Calu3 (cell line): ENCODE measurements at places on chromosomes 16 and 17.

DNA sequence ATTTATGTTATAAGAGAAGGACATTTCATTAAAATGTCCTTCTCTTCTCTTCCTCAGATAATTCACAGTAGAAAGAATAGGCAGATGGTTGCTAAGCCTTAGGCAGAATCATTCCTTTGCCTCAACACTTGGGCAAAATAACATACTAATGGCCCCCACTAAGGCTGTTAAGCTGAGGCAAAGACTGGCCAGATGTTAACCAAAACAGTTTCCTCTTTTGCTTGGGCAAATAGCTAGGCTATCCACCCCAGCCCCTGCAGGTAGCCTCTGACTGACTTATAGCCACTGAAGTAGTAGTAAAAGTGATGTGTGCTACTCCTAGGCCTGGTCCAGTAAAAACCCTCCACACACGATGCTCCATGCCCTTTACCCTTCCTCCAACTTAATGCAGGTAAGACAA lies 55.2 kb downstream of the SPAG9 start:
- DNase-seq, result no peak

- DNase-seq, result no peak
Measured at GRCh38 chr17:76427501-76428231, 25.3 kb downstream of the UBE2O start.

GRCh38 chr17:38426441-38426840 lies 1.8 kb upstream of the ARHGAP23 start:
- no peak for DNase-seq

DNA sequence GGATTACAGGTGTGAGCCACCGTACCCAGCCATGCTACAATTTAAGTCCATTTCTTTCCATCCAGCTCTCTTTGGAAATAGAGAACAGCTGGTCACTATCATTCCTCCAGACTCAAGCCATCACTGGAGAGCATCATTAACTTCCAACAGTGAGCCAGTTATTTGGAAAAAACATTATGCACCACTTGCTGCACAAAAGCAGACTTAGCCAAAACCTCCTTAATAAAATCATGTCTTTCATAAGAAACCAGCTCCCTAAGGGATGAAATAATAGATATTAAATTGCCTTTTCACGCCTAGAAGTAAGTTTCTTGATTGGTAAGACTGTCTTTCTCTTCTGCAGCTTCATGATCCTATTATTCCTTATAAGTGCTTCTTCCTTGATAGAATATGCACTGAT lies 17.9 kb downstream of the SLC39A11 start:
- DNase-seq, result no peak

DNA sequence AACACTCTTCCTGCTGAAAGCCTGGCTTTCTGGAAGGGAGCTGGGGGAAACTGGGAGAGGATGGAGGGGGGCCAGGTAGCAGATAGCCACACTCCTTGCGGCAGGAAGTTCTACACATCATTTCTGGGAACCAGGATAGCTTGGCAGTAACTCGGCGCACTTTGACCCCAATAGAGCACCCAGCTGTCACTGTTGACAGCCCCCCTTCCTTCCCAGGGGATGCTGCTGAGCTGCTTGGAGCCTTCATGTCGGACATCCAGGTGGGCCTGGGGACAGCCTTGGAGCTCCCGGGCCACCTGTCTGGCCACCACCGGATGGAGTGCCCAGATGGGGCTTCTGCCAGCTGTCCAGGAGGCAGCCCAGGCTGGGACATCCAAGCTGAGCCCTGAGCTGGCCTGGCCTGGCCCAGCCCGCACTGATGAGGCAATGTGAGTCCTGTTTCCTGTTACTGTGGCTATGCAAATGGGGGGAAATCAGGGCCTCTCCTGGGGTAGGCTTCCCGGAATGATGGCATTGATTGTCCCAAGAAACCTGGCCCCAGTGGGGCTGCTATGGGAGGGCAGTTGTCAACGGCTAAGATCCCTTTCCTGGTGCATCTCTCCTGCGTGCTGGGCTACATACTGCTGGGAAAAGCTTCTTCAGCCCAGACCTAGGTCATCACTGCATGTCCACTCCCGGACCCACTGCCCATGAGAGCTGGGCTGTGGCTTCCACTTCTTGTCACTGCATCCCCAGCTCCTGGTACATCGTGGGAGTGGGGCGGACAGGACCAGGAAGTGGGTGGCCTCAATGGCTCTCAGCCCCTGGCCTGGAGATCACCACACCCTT lies 50.0 kb downstream of the SOCS1 start:
- peak; percentile 77 for DNase-seq

DNA sequence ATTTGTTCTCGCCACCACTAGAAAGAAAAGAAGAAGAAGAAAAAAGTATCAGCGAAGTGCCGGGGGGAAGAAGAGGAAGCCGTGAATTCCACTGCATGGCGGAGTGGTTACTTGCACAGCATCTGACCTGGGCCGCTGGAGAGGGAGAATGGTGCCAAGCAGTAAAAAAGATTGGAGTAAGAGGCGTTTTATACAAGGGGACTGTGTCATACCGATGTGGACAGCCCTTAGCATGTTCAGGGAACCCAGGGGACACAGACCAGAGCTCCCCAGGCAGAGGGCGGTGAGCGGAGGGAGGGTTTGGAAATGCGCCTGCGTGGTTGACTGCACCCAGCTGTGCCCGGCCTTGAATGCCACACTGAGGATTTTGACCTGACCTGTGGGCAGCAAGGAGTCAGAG lies 52.8 kb downstream of the PLXDC1 start:
- no peak for DNase-seq

DNA sequence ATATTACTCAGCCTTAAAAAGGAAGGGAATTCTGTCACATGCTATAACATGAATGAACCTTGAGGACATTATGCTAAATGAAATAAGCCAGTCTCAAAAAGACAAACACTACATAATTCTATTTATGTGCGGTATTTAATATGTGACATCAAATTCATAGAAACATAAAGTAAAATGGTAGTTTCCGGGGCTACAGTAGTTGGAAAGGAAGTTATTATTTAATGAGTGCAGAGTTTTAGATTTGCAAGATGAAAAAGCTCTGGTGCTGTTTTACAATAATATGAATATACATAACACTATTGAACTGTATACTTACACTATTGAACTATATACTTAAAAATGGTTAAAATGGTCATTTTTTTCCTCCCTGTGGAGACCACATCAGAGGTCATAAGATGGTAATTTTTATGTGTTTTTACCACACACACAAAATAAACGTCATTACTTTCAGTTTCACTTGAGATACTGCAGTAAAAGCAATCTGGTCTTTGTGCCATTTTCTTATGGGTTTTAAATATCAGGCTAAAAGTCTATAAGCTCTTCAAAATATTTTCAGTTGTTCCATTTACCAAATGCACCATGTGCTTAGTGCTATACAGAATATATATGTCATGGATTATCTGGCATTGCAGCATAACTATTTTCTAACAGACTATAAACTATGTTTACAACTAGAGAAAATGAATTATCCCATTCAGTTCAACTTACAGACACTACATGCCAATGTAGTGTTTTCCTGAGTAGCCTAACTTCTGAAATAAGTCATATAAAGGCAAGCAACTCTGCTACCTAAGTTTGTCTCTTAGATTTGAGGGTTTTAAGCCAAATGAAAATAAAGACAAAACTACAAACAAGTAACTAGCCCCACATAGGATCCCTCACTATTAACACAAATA lies 90.9 kb downstream of the SPAG9 start:
- DNase-seq, result no peak

- no peak for DNase-seq
Measured at GRCh38 chr16:81823111-81823510, 44.0 kb downstream of the PLCG2 start.

- no peak for DNase-seq
Measured at GRCh38 chr17:59617156-59617732, 2.5 kb upstream of the CLTC start.

DNA sequence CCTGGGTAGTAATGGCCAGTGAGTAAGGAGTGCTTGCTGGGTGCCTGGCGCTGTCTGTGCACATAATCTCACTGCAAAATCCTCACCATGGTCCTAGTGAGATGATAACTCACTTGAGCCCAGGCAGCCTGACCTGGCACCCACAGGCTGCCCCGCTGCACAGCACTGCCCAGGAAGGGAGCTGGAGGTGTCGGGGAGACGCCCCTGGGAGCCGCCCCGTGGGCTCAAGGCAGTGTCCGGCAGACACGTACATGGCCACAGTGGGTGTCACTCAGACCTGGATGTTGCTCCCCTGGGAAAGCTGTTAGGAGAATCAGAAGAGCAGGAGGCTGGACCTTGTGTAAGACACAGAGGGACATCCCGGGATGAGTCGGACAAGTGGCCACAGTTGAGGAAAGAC lies 44.2 kb downstream of the BEAN1 start:
- no peak for DNase-seq

DNA sequence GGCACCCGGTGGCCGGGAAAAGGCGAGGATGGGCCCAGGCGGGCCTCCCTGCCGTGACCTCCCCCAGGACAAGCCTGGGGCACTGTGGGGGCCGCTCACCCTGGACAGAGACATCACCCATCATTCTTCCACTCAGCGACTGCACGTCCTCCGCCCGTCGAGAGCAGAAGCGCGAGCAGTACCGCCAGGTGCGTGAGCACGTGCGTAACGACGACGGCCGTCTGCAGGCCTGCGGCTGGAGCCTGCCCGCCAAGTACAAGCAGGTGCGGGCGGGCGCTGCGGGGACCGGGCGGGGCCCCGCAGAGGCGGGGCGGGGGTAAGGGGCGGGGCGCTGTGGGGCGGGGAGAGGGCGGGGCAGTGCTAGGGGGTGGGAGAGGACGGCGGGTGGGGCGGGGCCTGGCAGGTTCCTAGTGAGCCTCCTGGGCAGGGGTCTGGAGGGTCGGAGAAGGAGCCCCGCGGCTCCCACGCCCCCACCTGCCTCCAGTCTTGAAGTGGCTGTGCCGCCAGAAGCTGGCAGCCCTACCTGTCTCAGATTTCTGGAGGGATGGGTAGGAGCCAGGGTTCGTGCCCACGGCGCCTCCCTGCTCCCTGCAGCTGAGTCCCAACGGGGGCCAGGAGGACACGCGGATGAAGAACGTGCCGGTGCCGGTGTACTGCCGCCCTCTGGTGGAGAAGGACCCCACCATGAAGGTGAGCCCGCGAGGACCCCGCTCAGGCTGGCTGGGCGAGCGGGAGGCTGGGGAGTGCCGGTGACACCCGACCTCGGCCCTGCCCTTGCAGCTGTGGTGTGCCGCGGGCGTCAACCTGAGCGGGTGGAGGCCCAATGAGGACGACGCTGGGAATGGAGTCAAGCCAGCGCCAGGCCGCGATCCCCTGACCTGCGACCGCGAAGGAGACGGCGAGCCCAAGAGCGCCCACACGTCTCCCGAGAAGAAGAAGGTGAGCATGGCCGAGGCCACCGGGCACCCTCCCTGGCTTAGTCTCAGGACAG lies 7.5 kb downstream of the NME3 start:
- no peak for DNase-seq

DNA sequence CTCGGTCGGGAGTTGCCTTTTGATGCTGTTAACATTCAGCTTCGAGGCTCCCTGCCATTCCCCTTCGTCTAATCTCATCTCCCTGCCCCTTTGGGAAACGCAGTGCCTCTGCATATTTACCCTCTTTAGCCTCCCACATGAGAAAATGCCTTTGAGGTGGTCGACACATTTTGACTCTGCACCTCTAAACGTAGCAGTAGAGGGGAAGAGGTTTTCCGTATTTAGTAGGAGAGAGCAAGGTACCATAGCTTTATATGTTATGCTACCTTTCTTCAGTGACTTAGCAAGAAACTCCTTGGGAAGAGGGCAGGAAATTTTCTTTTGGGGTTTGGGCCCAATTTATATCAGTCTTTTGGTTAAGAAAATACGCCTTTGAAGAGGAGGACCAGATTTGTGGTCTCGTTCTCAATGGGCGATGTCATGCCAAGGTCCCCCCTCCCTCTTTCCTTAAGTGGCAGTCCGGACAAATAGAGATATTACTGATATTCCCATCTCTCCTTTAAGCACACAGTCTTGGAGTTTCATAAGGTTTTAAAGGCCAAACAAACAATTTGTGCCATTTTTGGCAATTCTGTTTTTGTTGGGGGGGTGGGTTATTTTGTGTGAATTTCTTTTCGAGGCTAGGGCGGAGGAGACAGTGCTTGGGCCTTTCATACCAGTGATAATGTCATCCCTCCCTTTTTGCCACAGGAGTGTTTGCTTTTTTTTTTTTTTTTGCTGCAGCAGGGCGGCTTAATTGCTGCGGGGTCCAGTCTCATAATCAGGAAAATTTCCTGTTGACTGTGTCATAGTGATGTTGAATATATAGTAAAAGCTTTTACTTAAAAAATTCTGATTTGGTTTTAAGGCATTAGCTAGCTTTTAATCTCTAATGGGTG lies 1.5 kb downstream of the PAFAH1B1 start:
- DNase-seq, result no peak

DNA sequence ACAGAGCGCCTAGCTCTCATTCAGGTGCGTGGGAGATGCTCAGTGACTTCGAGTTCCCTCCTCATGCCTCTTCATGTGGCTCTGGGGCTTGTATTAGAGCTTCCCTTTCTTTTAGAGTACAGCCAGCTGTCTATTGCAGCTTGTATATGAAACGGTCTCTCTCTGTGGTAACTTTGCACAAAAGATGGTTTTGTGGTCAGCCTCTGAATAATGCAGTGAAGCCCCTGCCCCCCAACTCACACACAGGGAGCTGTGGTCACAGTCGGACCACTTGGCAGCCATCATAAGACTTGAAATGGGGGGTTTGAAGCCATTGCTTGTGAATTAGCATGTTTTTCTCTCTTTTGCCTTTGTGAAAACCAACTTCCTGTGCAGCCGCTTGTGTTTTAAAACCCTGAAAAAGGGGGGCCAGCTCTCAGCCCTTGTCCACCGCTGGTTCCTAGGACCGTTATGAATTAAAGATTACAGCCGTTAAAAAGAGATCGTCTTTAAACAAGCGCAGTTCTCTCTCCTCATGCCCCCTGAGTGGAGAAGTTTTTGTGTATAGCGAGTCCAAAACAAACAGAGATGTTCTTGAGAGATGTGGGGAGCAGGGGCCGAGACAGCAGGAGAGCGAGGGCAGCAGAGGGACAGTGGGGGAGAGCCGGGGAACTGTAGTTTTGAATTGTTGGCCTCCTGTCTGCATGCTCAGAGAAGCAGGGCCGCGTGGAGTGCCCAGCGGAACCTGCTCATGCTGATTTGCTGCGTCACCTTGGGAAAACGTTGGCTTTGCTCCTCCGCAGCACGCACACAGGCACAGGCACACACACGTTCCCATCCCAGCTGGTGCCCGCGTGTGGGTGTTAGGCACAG lies 199.0 kb downstream of the MSI2 start:
- no peak for DNase-seq

DNA sequence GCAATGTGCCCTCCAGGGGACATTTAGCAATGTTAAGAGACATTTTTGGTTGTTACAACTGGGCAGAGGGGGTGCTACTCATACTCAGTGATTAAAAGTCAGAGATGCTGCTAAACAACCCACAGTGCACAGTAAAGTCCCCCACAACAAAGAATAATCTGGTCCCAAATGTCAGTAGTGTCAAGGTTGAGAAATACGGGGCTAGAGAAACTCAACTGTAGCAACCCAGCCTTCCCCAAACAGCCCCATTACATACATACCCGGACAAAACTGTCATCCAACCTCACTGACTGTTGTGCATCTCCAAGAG lies 20.4 kb downstream of the DNAJC7 start:
- no peak for DNase-seq

DNA sequence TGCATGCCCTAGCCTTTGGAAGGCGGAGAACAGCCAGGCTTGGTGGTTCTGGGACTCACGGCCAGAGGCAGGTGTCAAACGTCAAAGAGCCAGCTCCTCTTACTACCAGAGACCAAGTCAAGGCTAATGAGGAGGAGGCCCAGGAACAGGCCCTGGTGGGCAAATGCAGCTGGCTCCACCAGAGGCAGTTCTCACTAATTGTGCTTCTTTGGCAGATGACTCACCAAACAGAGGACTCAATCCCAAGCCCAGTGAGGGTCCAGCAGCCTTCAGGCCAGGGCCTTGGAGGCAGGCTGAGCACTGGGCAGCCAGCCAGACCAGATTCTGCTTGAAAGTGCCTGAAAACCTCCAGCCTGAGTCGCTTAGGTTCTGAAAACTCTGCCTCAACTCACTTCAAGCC lies 336.5 kb upstream of the CDH5 start:
- DNase-seq, result no peak
